ENCODE measurements at places on chromosomes 2 and 18.

DNA sequence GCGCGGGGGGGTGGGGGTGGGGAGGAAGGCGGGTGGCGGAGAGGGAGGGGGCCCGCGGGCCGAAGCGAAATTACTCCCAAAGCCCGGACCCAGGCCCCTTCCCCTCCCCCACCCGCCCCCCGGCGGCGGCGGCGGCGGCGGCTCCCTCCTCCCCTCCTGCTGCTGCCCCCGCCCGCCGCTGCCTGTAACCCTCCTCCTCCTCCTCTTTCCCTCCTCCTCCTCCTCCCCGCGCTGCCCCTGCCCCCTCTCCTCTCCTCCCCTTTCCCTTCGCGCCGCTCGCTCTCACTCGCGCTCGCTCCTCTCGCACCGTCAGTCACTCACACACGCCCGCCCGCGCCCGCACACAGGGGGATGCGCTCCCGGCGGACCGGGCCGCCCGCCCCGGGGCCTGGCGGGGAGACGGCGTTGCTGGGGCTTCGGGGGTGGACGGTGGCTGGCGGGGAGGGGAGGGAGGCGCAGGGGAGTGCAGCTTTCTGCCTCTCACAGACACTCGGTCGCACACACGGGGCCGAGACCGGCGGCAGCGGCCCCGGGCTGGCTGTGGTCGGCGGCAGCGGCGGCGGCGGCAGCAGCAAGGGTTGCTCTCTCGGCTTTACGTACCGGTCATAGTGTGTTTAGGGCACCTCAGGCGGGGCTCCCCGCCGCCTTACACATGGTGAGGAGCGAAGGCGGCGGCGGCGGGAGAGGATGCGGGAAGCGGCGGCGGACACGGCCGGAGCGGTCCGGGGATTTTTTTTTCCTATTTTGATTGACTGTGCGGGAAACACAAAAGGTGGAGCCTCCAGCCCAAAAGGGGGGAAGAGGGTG, 405 bp downstream of the SP3 start:
- peak; percentile 79 for DNase-seq

- peak; percentile 64 for DNase-seq
These were observed 3.1 kb upstream of the GMPPA start for GRCh38 chr2:219495531-219496122.

DNA sequence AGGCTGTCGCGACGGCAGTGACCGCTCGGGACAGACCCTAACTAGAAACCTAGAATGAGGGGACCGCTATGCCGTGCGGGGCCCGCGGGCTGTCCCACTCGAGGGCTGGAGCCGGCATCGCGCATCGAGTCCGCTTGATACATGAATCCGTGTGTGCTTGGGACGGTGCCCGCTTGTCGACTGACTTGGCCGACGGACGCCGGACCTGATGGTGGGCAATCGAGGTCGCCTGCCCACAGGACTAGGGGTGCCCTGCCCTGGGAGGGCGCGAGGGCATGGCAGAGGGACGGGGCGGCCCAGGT, 749 bp upstream of the PTMA start:
- no peak for DNase-seq

GRCh38 chr2:133760376-133760775, 192.1 kb upstream of the NCKAP5 start:
- DNase-seq = peak; percentile 89

- DNase-seq = no peak
These were observed 784.1 kb upstream of the FANCL start for GRCh38 chr2:59025157-59025757.

GRCh38 chr2:239596792-239597191, 196.0 kb upstream of the HDAC4 start:
- no peak for DNase-seq

DNA sequence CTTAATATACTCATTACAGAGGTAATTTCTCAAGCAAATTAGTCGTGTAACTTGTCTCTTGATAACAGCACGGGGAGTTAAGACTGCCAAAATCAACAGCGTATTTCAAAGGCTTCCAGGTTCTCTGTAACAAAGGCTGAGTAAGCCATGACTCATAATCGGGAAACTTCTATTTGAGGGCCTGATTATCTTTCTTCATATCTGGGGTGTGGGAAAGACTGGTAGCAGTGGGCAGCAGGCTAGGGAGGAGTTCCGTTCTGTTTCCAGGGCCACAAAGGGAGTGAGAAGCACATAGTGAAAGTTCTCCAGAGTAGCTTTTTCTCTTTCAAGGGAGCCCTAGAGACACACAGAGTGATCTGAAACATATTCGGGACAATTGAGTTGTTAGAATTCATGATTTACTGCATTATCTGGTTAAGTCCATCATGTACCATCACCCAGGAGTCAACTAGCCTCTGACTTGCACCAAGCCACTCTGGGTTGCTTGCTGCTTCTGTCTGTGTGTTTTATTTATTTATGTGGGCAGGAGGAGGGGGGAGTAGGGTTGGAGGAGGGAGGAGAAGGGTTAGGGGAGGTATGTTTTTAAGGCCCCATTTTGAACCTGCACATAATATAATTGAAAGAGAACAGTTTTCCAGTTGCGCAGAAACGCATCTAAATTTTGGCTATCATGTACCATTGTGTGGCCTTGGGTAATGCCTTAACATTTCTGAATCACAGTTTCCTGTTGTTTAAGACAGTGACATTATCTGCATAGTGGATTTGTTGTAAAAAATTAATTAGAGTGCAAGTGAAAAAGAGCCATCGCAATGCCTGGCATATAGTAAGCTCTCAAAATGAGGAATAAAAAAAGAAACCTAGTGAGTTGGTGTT, 80.5 kb upstream of the ITPRID2 start:
- peak; percentile 36 for DNase-seq

DNA sequence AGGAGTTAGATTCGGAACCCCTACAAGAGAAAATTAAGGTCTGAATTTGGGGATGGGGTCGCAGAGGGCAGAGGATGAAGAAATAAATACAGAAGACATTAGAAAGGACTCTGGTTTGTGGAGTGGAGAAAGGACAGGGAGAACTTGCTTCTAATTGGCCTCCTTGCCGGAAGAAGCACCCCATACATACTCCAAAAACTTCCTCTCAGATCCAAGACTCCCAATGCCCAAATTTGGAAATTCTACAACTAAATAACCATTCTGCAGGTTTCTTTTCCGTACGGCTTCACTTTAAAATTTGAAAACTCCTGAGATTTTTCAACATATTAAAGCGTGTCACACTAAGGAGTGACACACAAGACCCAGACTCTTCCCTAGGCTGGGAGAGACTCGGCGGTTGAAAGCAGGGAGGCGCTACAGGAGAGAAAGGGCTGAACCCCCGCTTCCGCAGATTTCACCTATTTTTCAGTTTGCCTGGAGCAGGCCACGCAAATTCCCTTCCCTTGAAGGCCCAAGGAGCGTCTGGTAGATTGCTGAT, 478 bp downstream of the CLHC1 start:
- DNase-seq = no peak

- no peak for DNase-seq
These were observed 100.1 kb upstream of the TLK1 start for GRCh38 chr2:171260471-171261424.

Measured in fibroblast of skin of left quadriceps (primary cell).